ENCODE measurements at places on chromosomes 1 and 21.

DNA sequence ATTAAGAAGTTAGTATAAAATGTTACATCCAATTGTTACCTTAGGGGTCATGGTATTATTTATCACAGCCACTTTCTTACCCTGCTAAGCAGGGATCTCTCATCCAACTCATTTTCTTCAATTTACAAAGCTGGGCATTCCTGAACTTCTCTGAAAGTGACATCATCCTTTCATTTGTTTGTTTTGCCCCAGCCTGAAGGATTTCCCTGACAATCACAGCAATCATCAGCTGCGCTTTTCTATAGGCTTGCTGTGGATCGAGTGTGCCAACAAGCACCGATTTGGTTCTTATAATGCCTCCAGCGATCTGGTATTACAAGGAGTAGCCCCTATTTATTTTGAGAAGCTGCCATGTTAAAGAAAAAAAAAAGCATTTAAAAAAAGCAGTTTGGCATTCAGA lies 240.2 kb downstream of the USH2A start:
- no peak for DNase-seq

DNA sequence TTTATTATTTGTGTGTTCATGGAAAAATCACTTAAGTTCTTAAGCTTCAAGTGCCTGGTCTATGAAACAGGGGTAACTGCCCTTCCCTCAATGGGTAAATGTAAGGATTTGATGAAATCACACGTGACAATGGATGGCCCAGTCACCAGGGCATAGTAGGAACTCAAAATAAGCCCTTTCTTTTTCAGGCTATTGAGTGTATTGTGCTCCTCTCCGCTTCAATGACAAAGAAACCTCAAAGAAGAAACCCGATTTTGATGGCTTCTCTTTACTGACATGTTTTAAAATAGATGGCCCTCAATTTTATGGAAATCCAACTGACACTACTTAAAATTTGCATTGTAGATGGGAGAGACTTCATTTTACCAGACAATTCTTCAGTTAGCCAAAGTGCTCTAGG lies 543.5 kb downstream of the OMA1 start:
- DNase-seq, result no peak

- no peak for DNase-seq
Measured at GRCh38 chr1:191707288-191707687, 451.0 kb upstream of the RGS18 start.

GRCh38 chr21:45542242-45542666 lies at the start of gene SLC19A1:
Gene SLC19A1 (minus strand): TSS chr21:45542440. CDS start chr21:45537959, 4,481 bp downstream.
- DNase-seq, result peak; percentile 47

GRCh38 chr1:245997471-245998258 lies 509.4 kb downstream of the SMYD3 start:
- peak; percentile 56 for DNase-seq

- peak; percentile 23 for DNase-seq
Measured at GRCh38 chr1:201828217-201828819, 639 bp upstream of the IPO9 start.

- peak; percentile 57 for DNase-seq
Measured at GRCh38 chr1:165376041-165376810, 19.7 kb upstream of the LMX1A start.

DNA sequence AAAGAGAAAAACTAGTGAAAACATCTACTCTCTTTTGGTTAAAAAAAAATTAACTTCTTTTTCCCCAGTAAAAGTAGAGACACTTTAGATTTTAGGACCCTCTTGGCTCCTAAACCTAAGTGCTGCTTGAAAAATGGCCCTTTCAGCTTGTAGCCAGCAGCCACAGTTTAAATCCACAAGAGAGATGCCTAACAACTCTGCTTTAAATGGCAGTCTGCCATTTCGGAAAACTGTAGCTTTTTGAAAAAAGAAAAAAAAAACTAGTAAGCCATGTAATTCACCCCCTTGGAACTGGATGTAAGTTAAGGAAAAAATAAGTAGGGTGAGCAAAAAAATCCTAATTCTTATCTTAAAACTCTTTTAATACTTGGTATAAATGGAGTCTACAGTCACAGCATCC lies 56.0 kb downstream of the LHX9 start:
- DNase-seq, result no peak

- DNase-seq, result no peak
Measured at GRCh38 chr1:53595906-53596305, 136.7 kb downstream of the DMRTB1 start.

DNA sequence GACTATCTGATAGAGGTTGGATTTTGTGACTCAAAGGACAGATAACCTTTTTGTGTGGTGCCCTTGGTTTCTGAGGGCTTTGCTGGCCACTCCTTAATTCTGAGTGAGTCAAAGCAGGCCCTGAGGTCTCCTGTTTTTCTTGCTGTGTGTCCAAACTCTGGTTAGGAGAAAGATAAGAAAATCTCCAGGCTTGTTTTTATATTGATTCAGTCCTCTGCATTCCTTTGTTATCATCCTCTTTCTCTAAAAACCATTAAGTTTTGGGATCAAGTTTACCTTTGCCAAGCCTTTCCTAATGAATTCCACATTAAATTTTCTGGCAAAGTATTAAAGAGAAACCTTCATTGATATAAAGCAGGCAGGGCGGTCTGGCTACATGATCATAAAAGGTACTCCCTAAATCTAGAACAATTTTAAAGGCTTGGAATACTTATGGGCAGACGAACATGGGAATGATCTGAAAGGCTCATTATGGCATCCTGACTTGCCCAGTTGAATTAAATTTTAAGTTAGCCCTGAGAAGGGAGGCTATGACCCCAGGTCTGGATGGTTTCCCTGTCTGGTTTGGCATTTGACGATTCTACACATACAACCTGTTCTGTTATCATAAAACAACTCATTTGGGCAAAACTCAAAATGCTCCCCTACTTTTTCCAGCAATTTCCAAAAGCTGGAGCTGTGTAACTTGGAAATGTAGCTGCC lies 20.8 kb downstream of the ZBTB8B start:
- DNase-seq, result no peak

DNA sequence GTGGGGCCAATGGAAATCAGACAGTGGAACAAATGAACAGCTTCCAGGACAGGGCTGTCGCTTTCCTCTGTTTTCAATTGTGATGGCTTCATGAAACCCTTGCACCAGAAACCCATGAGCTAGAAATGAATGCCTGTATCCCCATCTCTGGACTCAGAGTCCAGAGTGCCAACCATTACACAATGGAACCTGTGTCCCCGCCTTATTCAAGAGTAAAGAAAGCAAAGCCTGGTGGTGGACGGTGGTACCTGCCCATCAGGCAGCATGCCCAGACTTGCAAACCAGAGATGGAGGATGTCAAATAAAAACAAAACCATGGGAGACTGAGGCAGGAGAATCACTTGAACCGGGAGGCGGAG lies 4.4 kb upstream of the CAPN2 start:
- DNase-seq, result no peak

GRCh38 chr1:168570652-168571051 lies 5.8 kb upstream of the XCL1 start:
- no peak for DNase-seq

GRCh38 chr1:40980453-40981121 lies 1.1 kb downstream of the CTPS1 start:
- peak; percentile 26 for DNase-seq

GRCh38 chr1:46345281-46345680 lies 4.7 kb downstream of the NSUN4 start:
- no peak for DNase-seq

GRCh38 chr1:199452627-199453026 lies 574.9 kb upstream of the NR5A2 start:
- DNase-seq, result no peak

GRCh38 chr1:207810173-207810572 lies 58.3 kb downstream of the CD46 start:
- peak; percentile 65 for DNase-seq

GRCh38 chr1:55718758-55719671 lies 503.9 kb upstream of the USP24 start:
- peak; percentile 100 for DNase-seq

DNA sequence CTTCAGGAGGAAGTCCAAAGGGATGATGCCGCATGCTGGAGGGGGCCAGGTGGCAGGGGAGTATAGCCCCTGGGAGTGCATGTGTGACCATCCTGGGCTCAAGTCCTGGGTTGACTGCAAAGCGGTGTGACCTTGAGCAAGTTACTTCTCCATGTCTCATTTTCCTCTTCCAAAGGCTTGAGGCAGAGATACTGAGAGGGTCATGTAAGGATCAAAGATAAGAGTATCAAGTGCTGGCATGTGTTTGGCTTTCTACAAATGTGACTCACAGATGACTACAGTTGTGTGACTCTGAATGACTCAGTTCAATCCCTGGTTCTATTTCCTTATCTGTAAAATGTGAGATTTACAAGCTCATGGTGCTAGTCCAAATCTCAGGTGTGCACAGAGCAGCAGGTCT lies 26.1 kb downstream of the PROK1 start:
- peak; percentile 56 for DNase-seq

GRCh38 chr1:190957565-190957964 lies 479.9 kb upstream of the BRINP3 start:
- DNase-seq, result no peak

DNA sequence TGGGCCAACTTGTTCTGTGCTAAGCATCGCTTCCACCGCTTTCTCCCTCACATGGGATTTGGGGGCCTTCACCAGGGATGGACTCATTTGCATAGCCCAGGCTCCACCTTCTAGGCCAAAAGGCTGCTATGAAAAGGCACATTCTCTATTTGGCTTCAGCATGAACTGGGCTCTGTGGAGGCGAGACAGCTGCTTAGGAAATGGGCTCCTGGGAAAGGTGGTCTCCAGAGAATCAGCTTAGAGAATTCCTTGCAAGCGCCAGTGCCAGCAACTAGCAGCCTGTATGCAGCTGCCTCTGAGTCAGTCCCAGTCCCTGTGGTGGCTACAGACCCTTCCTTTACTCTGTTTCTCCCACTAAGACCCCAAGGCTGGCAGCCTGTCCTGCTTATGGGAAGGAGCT lies 214.5 kb downstream of the HIVEP3 start:
- peak; percentile 59 for DNase-seq

- DNase-seq, result no peak
Measured at GRCh38 chr1:191086910-191087309, 609.2 kb upstream of the BRINP3 start.

GRCh38 chr1:153509729-153510354 lies 25.9 kb downstream of the S100A6 start:
- peak; percentile 56 for DNase-seq

DNA sequence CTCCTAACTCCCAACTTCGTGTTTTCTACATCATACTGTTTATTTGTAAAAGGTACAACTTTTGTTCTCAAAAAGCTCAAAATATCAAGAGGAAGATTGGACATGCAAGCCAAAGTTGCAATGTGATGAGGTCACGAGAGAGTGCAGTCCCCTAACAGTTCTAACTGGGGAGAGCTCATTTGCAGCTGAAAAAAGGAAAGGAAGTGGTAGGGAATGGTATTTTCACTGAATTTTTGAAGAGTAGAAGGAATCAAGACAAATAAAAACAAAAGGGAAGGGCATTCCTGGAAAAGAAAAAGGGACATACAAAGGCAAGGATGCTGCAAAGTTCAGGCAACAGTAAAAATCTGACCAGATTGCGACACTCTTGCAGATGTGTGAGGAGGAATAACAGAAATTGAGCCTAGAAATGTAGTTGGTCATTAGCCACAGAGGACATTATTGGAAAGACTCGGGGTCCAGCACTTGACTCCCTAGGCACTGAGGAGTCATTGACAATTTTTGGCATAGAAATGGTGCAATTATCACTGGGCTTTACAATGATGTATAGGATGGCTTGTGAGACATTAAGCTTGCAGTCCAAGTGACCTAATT lies 67.9 kb downstream of the TBX15 start:
- no peak for DNase-seq

DNA sequence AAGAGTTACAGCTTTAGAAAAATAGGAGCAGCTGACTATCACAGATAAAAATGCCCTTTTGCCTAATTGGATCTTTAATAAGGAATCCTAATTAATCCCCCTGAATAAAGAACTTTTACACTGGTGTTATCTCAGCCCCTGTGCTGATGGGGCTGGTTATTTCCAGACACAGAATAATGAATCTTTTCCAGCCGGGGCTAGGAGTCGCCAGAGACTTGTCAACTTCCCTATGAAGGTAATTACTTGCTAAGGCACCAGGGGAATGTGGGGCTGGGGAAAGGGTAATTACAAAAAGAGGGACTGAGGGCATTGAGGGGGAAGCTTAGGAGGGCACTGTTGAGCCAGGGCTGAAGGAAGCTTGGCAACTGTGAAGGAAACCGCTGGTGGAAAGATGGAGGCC lies 34.5 kb downstream of the HMGB4 start:
- DNase-seq, result no peak

GRCh38 chr1:204725821-204726448 lies 40.4 kb upstream of the LRRN2 start:
- no peak for DNase-seq

DNA sequence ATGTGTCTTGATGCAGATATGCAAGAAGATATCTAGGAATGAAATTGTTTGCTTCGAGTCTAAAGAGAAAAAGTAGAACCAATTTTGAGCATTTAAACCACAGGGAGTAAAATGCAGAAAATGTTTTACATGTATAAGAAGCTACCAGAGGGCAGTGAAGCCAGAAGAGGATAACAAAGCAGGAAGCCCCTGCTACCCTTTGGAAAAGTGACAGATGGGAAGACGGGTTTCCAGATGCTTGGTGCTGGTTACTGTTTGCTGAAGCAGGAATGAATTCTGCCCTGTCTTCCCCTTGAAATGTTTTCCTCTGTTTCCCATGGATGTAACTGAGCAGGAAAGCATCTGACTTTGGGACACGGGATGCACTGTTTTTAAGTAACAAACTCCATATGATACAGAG lies 822.2 kb downstream of the MRPL39 start:
- no peak for DNase-seq

DNA sequence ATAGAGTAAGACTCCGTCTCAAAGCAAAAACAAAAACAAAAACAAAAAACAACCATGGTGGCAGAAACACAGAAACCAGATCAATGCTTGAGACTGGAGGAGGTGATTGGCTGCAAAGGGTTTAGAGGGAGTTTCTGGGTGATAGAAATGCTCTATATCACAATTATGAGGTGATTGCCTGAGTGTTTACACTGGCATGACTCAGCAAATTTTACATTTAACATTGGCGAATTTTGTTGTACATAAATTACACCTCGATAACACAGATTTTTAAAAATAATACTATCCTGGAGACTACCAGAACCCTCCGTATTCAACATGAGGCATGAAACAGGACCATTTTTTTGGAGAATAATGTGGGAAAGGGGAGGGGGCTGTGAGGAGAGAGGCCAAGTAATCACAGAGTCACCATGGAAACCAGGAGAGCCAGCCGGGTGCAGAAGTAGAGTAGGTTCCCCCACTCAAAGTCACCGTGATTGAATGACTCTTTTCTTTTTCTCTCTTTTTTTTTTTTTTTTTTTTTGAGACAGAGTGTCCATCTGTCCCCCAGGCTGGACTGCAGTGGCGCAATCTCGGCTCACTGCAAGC lies 24.3 kb downstream of the HEYL start:
- DNase-seq, result no peak

DNA sequence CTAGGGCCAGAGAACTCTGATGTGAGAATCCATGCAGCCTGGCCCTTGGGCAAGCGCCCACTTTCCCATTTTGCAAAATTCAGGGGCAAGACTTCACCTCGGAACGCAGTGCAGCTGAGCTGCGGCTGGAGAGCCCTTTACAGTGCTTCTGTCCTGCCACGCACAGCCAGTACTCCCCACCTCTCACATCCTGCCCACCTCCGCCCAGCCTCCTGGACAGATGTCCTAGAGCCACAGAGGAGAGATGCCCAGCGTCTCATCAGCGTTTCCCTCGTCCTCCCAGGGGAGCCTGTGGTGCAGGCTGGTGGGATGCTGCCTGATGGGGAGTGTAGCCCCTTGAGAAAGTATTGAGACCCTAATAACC lies 29.6 kb downstream of the RUNX3 start:
- DNase-seq, result no peak

GRCh38 chr1:205667909-205668643 lies 12.2 kb downstream of the SLC45A3 start:
- DNase-seq, result no peak

- DNase-seq, result no peak
Measured at GRCh38 chr1:211908453-211908852, 77.9 kb upstream of the LPGAT1 start.
